ENCODE measurements at places on chromosomes 12 and 14.

GRCh38 chr12:46744283-46744682 lies 81.5 kb downstream of the SLC38A4 start:
- DNase-seq, result no peak

DNA sequence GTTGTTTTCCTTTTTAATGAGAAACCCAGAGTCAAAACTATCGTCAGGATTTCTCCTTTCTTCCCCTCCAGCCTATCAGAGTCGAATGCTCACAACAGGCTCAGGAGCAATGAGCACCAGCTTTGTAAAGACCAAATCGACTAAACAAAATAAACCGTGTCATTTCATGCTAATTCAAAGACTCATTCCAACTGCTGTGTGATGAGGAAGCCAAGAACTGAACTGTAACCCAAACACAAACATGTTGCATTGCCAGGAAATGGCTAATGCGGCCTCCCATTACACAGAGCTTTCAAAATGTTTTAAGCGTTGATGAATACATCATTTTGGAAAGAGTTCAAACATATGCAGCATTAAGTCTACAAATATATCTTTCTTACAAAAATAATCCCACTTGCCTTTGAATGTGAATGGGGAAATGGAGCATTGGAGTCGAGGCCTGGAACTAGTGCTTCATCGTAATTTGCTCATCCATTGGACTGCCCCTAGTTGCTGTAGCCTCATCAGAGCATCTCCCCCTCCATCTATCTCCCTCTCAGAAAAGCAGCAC lies 349.5 kb downstream of the GXYLT1 start:
- DNase-seq, result no peak

GRCh38 chr14:68630611-68631393 lies 162.1 kb downstream of the ZFP36L1 start:
- DNase-seq, result no peak

DNA sequence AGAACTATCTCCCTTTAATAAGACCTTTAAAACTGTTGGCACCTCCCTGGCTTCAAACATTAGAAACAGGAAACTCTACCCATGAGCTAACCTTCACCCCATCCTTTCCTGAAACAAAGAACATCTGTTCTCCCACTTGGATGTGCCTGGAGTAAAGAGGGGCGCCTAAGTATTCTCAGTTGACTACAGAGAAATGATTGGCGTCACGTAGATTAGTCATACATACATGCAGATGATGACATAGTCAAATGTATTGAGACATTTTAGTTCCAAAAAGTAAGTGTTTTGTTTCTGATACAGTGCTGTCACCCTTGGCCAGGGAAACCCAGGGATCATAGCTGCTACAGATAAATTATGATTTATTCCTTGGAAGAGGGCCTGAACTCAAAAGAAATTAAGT lies 260.0 kb upstream of the PLEKHG7 start:
- no peak for DNase-seq

DNA sequence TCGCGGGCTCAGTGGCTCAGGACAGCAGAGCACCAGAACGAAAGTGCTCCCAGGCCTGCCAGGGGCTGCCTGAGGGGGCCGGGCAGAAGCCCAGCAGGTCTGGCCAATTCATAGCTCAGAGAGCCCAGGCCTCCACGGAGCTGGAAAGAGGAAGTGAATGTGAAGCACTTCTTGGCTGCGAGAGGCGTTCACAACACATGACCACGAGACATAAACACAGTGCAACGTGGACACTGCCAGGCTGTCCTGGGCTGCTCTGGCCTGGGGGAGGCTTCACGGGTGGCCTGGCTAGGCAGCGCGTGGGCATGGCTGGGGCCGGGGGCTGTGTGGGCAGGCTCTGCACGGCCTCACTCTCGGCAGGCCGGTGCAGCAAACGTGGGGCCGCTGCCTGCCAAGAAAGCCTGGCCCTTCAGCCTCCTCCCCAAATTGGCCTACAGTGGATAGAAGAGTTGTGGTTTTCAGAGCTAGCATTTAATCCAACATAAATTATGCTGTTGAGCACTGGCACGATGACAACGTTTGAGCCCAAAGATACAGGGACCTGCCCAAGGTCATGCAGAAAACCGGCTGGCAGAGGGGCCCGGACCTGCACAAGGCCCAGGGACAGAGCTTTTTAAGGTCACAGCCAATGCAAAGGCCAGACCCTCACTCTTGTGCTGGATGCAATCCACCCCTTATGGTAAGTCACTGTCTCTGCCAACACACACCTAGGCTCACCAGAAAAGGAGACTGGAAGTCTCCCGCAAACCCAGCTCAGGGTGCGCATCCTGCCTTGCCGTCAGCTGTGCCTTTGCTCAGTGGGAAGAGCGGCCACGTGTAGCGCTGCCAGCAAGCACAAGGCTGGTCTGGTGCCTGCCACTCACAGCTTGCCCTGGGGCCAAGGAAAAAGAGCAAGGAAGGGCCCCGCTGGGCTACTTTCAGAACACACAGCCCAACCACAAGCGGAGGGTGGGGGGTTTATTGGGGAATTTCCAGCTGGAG lies 8.6 kb downstream of the SLC25A29 start:
- DNase-seq, result no peak

- no peak for DNase-seq
These were observed 6.2 kb upstream of the DDX47 start for GRCh38 chr12:12806784-12807516.

- DNase-seq, result no peak
These were observed 1.1 kb downstream of the PPP1R1A start for GRCh38 chr12:54587315-54587873.

DNA sequence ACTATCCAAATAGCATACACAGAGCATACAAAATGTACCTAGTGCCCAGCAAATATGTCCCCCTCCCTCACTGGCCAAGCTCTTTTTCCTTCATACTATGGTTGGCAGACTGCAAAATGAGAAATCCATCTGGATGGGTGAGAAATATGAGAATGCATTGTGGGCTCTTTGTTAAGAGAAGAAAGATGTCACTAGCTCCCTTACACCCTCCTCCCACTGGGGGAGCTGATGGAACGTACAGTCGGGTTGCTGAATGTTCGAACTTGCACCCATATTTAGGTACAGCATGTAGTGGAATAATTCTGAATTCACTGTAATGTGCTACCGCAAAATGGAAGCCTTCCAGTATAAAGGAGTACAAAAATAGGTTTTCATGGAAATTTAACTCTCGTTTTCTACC lies 377.4 kb downstream of the GRIN2B start:
- no peak for DNase-seq

DNA sequence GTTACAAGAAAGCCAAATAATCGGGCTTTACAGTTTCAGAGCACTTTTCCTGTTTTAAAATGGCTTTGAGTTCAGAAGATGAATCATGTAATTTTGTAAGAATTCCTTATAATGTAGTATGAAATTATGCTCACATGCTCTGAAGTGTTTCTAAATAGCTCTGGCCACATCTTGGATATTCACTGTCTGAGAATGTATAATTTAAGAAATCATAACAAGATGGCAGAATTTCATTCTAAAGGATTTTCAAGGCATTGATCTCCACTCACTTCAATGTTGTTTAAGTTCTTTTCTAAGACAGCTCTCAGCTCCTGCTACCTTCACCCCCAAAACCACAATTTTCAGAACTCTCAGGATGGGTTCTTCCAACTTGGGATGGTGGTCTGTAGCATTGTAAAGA lies 180.1 kb downstream of the DACT1 start:
- DNase-seq, result no peak

GRCh38 chr12:120546050-120546386 lies 11.9 kb downstream of the RNF10 start:
- DNase-seq, result no peak

- no peak for DNase-seq
These were observed 96.9 kb upstream of the FGD4 start for GRCh38 chr12:32302218-32303173.
